Hematopoietic multipotent progenitor cell treated with erythropoietin and hydrocortisone succinate and interleukin-3 and kit ligand, for 4 days (in vitro differentiated cells): ENCODE measurements at places on chromosomes 16 and 17.

DNA sequence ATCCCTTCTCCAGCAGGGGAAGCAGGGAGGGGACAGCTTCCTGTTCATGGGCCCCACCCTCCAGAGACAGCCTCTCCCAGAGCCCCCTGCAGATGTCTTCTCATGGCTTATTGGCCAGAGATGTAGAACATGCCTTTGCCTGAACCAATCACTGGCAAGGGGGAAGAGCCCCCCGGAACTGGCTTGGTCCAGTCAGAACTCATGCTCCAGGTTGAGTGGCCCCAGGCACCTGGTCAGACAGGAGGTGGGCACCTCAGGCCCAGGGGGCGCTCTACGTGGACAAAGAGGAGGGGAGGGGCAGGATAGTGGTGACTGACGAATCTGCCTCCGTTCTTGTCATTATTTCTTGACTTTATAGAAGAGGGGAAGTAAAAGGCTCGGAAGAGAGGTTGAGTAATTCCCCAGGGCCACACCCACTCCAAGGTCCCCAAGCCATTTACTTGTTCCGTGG, 23.6 kb downstream of the RAB11FIP4 start:
- peak; percentile 73 for DNase-seq

- DNase-seq, result no peak
Observed at GRCh38 chr17:28940675-28941074, 10.6 kb downstream of the PHF12 start.

DNA sequence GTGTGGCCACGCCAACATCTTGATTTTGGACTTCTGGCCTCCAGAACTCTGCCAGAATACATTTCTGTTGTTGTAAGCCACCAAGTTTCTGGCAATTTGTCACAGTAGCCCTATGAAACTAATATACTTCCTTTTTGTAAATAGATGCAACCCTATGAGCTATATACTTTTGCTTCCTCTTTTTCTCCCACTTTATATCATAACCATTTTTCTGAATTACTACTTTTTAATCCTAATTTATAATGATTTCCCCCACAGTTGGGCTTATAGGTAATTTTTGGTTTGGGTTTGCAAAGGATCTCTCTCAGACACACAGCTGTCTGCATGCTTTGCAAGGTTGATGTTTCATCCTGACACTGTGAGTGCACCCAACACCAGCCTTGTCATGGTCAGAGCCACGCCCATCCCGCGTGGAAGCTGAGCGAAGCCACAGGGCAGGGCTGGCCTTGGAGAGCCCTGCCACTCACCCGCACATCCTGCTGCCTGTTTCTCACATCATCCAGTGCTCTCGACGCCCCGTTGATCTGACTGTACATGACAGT, 5.8 kb downstream of the TRIM25 start:
- peak; percentile 89 for DNase-seq

GRCh38 chr17:50052822-50053653, 2.9 kb upstream of the ITGA3 start:
- no peak for DNase-seq

GRCh38 chr17:27974531-27975145, 67.8 kb upstream of the NLK start:
- DNase-seq, result no peak

GRCh38 chr16:49273771-49274170, 7.9 kb downstream of the CBLN1 start:
- DNase-seq, result no peak

- DNase-seq, result no peak
Observed at GRCh38 chr17:64060331-64060730, 39.9 kb upstream of the ICAM2 start.

DNA sequence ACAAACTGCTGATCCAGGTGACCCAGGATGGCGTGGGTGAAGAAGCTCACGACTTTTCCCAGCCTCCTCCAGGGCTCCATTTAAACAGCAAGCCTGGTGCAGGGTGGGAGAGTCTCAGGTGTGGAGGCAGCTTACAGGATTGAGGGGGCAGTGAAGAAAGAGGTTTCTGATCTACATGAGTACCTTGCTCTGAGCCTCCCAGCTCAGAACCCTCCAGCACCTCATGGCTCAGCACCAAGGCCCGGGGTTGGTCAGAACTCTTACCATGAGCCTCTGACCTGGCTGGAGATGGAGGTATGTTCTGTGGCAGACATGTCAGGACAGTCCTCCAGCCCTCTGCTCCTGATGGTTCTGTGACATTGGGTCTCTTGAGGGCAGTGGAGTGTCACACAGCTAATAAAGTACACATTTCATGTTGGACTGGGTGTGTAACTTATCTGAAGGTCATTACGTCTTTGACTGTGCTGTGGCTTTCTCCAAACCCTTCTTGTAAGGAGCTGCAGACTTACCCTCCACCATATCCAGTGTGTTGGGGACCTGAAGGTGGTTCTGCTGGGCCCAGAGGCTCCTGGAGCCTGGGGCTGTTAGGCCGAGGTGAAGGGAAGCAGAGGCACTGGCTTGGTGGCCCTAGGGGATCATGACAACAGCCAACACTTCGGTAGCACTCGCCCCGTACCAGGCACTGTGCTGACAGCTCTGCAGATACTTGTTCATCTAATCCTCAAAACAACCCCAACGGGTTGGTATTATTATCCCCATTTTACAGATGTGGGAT, 3.8 kb upstream of the DCAF7 start:
- DNase-seq, result no peak

DNA sequence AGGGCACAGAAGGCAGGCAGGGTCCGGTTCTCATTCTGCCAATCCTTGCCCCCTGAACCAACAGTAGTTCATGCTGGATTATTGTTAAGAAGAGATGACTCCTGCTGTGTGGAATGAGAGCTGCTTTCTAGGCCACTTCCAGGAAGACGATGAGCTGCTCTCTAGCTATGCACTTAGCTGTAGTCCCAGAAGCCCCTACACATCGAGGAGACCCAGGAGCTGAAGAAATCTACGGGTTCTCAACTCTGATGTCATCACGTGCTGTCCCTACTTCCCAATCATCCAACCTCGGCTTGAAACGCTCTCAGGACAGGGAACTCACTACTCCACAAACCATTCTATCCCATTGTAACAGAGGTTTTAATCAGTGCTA, 29.0 kb upstream of the EMP2 start:
- no peak for DNase-seq

GRCh38 chr17:332558-333322, 19.9 kb downstream of the RPH3AL start:
- no peak for DNase-seq

GRCh38 chr17:44115585-44116415, 7.6 kb downstream of the HDAC5 start:
- peak; percentile 58 for DNase-seq

GRCh38 chr16:3656491-3657468, 2.3 kb downstream of the DNASE1 start:
- DNase-seq, result no peak

DNA sequence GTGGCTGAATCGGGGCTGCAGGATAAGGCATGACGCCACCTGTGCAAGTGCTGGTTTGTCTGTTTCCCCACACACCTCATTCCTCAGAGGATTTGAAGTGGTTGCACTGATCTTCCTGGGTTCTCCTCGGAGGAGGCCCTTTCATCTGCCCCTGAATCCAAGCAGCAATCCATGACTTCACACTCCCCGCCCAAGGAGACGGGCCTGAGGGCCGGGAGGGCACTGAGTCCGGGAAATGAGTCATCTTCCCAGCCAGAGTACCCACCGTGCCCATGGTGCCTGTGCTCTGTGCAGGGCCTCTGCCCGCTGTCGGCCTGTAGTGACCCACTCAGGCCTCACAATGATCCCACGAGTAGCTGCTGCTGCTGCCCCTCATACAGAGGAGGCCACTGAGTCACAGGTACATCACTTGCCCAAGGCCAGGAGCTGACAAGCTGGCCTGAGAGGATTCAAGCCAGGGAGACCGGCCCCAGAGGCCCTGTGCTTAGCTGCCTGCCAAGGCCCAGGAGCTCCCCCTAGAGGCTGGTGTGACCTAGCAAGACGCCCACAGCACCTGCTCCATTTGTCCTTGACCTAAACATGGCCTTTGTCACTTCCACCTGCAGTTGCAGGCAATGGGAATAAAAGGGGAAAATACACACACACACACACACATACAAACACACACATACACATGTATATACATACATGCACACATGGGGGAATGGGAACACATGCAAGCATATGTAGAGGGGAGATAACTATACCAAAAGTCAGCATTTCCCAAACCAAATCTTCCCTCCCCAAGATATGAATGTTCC, 240.0 kb downstream of the C16orf95 start:
- DNase-seq, result peak; percentile 82

GRCh38 chr16:53991754-53992378, 287.9 kb downstream of the FTO start:
- DNase-seq, result peak; percentile 68

DNA sequence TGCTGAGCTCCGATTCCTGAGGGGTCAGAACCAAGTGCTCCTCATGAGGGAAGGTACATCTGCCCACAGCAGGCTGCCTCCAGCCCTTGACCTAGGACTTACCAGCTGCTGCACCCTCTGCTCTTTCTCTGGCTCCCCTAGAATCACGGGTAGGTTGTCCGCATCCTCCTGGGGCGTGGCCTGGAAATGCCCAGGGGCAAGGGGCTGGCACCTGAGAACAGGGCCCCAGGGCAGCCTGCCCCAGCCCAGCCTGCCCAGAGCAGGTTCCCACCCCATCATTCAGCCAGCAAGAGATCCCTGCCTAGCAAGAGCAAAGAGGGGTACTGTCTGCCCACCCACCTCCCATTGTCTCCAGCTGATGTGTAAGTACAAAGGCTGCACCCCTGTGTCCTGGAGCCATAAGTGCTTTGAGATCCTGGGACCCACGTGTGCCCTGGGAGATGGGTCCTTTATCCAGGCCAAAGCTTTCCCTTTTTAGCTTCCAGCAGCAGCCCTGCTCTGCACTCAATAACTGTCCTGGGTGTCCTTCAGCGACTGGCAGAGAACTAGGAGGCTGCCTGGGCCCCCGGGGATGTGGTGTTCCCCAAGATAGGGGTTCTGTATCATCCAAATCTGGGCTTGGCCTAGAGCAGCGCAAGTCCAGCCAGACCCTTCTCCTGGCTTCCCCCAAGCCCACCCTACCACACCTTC, 5.1 kb downstream of the TSPOAP1 start:
- no peak for DNase-seq

DNA sequence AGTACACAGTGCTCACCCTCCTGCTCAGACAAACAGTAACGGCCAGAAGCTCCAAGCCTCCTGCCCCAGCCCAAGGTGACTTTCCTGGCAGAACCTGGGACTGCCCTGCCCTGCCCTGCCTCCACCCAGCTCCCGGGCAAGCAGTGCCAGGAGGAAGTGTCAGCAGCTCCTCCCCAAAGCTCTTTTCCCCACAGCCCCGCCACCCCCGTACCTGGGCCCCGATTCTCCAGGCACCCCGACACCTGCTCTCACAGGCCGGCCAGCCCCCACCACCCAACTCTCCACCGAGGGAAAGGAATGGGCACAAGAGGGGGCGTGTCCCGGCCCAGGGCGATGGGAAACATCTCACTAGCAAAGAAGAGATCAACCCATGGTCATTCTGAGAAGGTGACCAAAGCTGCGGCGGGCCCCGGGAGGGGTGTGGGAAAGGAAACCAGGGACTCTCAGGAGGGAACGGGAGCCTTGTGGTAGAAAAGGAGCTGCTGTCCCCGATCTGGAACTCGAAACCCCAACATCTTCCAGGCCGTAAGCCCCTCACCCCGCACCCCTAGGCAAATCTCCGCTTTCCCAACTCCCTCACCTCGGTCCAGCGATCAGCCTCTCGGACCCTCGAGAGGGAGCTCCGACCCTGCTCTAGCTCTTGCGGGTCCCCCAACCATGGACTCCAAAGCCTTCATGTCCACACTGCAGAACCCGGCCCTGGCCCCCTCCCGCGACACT, 1.2 kb downstream of the BCAR1 start:
- no peak for DNase-seq

DNA sequence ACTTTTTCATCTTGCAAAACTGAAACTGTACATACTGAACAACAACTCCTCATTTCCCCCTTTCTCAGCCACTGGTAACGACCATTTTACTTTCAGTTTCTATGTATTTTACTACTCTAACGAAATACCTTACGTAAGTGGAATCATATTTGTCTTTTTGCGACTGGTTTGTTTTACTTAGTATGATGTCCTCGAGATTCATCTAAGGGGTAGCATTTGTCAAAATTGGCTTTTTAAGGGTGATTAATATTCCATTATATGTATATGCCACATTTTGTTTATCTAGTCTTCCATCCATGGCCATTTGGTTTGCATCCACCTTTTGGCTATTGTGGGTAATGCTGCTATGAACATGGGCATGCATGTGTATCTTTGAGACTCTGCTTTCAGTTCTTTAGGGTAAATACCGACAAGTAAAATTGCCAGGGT, 10.4 kb downstream of the KPNB1 start:
- peak; percentile 36 for DNase-seq

DNA sequence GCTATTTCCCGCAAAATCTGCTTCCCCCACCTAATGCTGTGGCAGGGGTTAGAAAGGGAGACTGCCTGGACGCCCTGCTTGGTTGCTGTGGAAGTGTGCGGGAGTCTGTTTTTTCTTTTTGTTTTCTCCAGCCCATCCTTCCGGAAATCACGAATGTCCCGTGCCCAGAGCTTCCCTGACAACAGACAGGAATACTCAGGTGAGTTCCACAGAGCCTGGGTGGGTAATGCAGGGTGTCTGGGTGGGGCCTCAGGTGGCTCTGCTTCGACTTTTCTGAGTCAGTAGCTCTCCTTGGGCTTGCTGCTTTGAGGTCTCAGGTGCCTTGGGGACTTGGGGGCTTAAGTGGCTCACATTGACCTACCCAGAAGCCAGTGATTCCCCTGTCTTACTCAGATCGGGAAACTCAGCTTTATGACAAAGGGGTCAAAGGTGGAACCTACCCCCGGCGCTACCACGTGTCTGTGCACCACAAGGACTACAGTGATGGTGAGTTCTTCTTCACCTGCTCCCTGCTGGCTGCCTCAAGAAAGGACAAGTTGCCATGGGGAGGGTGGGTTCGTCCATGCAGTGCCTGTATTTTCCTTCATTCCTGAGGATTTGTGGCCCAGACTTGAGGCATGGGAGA, 11.4 kb downstream of the LIMD2 start:
- no peak for DNase-seq

- DNase-seq, result no peak
Observed at GRCh38 chr17:13825526-13826040, 223.9 kb upstream of the HS3ST3A1 start.

GRCh38 chr16:15452246-15452855, 18.0 kb downstream of the BMERB1 start:
- no peak for DNase-seq

GRCh38 chr16:88103581-88104188, 152.5 kb downstream of the BANP start:
- DNase-seq, result no peak

- peak; percentile 89 for DNase-seq
Observed at GRCh38 chr17:45235416-45236281, 14.0 kb downstream of the FMNL1 start.

DNA sequence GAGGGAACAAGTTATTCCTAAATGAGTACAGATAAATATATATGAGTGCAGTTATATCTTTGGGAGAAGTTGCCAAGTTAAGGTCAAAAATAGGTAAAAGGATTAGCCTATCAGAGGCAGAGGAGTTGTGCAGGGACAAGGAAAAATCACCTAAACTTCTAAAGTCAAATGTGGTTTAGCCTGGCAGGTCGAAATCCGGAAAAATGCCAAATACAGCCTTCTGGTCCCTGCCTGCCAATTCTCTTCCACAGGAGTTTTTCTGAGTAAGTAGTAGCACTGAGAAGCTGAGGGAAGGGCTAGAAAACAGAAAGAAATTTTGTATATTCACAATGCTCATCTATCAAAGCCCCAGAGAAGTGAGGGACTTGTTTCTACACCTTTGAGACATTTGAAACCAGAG, 17.6 kb upstream of the CES5A start:
- no peak for DNase-seq

- DNase-seq, result no peak
Observed at GRCh38 chr17:40945414-40945813, 8.0 kb upstream of the KRT23 start.

GRCh38 chr17:76079956-76080767, 1.2 kb downstream of the ZACN start:
- peak; percentile 54 for DNase-seq

GRCh38 chr16:79188115-79188738, 412.3 kb downstream of the MAF start:
- DNase-seq, result peak; percentile 9
